HFF-Myc (cell line): ENCODE measurements at places on chromosomes 4 and X.
A peak's percentile ranks its signal among the peaks of the same experiment; 100 is the strongest.

DNA sequence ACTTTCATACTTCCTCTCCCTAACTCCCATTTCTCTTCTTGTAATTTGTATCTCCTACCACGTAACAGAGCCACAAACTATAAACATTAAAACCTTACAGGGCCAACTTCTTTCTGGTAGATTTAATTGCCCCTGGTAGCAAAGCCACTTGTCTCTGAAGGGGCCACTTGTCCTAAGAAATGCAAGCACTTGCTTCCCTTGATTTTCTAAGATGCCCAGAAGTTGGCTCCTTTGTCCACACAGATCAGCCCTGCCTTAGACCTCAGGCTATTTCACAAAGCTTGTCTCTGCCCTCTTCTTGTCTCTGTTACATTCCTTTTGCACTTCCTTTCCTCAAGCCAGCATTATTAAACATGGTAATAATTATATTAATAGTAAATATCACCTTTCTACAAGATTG, 80.6 kb upstream of the CXXC4 start:
- no peak for DNase-seq

DNA sequence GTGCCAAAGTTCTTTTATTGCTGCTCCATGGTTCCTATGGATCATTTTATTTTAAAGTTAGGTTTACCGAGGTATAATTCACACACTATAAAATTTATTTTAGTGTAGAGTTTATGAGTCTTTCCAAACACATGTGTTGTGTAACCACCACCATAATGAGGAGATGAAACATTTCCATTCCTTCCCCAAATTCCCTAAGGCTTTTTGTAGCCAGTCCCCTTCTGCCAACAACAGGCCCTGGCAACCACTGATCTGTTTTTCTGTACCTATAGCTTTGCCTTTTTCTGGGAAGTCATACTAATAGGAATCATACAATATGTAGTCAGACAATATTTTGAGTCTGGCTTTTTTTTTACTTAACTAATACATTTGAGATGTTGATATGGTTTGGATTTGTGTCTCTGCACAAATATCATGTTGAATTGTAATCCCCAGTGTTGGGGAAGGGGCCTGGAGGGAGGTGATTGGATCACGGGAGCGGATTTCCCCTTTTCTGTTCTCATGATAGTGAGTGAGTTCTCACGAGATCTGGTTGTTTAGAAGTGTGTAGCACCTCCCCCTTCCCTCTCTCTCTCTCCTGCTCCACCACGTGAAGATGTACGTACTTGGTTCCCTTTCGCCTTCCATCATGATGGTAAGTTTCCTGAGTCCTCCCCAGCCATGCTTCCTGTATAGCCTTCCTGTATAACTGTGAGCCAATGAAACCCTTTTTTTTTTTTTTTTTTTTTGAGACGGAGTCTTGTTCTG, 59.6 kb upstream of the DHX15 start:
- no peak for DNase-seq

- DNase-seq: no peak
These were observed 1157.3 kb upstream of the AGA start for GRCh38 chr4:178599521-178599920.

DNA sequence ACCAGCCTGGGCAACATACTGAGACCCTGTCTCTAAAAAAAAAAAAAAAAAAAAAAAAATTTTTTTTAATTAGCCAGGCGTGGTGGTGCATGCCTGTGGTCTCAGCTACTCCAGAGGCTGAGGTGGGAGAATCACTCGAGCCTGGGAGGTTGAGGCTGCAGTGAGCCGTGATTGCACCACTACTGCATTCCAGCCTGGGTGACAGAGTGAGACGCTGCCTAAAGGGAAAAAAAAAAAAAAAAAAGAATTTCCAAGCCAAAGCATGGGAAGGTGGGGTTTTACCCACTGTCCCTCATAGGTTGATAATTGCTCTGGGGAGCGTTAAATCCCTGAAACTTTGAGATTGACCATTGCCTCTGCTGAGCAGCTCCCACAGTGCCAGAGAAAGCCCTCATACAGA, 427.5 kb downstream of the BCOR start:
- DNase-seq: no peak

DNA sequence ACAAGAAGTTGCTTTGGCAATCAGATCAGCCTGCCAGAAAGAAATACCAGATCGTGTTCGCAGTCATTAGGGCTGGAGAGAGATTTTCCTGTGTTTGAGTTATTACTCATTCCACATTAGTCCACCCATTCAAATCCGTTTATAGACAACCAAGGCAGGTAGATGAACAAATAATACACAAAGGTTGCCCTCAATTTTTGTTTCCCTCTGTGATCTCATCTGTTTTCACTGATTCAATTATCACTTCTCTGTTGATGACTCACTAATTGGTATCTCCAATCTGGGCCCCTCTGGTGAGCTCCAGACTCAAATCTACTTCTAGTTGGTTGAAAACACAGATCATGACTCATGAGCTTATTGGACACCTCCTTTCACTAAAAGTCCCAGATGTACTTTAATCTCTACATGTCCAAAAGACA, 54.5 kb downstream of the CHM start:
- DNase-seq: no peak

DNA sequence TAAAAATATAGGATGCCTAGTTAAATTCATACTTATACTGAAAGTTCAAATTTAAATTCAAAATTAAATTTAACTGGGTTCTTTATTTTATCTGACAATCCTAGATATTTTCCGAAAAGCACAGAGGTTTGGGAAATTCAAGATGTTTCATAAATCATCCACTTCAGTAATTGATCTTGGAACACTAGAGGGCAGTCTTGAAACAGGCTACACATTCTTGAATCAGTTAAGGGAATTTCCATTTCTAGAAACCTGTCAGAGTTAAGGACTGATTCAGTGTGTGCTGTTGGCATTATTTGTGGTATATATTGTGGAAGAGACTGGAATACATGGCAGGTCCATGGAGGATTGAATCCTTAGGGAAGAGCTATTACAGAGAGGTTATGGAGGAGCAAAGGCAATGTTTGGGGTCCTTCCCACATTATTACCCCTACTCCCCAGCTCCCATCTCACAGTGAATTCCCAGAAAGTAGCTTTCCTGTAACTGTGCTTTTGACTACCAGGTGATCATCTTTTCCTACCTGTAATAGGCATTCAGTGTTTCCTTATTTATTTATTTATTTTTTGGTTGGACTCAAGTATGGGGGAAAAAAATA, 92.9 kb downstream of the EGF start:
- peak; percentile 54 for DNase-seq

GRCh38 chr4:74670583-74670982, 123.7 kb downstream of the BTC start:
- no peak for DNase-seq

- no peak for DNase-seq
These were observed 8.8 kb upstream of the MGST2 start for GRCh38 chr4:139656614-139657486.

DNA sequence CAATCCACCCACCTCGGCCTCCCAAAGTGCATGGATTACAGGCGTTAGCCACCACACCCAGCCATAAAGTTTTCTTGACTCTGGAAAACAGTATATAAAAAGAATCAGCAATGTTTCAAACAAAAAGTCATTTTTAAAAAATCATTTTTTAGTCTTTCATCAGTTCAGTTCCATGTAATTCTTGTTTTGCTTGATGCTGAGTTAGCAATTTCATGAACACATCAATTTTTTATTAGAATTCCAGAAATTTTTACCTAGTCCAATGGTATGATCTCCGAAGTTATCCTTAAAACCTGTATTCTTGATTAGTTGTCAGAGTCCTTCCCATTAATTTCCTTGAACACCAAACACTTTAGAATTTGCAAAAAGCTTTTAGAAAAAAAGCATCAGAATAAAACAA, 56.8 kb downstream of the RCHY1 start:
- no peak for DNase-seq

GRCh38 chr4:140673729-140674128, 82.5 kb downstream of the TBC1D9 start:
- peak; percentile 56 for DNase-seq

DNA sequence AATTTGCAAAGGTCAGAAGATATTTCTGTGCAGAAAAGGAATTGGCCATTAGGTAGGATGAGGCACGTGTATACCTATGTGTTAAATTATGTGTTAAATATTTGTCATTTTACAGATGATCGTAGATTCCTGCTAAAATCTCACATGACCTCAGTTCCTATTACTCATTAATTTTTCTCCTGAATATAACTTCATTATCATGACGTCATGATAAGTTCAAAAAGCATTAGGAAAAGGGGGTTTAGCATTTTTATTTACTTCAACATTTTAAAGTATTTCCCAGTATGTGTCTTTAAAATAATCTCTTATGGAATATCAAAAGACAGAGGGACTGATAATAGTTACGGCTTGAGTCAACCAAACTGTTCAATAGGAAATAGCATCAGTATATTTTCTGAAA, 372.8 kb downstream of the IL1RAPL1 start:
- DNase-seq: no peak
